Stimulated activated CD4-positive, alpha-beta T cell treated with anti-CD3 and anti-CD28 coated beads, Interleukin-1b, Interleukin-23, amount 100 ng/mL, for 1 hour (primary cell): ENCODE measurements at places on chromosomes 7 and 10.

DNA sequence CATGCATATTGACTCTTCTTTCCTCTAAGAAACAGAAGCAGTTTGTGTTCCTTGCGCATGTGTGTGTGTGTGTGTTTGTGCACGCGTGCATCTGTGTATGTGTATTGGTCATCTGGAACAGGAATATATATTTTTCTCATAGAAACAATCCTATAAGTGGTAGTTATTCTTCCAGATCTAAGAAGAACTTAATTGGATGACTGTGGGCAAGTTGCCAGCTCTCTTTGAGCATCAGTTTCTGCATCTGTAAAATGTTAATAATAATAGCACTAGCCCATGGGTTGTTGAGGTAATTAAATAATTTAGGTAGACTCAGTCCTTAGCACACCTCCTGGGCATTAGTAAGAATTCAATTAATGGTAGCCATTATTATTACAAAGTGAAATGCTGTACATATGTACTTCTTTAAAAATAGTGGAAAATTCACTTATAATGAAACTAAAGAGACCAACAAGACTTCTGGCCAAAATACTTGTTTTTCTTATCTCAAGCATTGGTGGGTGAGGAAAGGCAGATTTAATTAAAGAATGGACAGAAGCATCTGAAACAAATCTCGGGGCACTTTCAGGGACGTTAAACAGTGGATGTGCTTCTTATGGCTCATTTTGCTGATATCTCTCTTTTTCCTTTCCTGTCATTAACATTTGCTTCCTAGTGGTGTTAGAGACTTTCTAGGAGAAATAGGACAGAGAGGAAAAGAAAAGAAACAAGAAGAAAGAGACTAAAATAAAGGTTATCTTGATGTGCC lies 124.9 kb upstream of the HABP2 start:
- DNase-seq = no peak

DNA sequence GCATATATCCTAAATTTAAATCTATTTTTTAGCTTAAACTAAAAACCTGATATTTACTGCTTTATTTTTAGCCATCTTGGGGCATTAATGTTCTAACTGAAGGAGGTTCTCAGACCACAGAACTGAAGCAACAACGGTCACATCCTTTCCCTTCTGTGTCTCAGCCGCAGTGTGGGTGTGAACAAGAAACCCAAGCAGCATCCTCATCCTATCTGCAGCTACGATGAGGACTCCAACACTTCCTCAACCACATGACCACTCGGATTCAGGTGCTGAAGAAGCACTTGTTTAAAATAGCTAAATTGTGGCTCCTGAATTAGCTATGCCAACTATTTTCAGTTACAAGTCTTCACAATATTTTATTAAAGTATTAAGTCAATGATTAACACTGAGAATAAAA lies 5.3 kb downstream of the ESYT2 start:
- no peak for DNase-seq

- DNase-seq = no peak
Measured at GRCh38 chr7:31935124-31936054, 134.8 kb downstream of the PDE1C start.

- DNase-seq = no peak
Measured at GRCh38 chr7:12389089-12389700, 14.5 kb downstream of the VWDE start.

DNA sequence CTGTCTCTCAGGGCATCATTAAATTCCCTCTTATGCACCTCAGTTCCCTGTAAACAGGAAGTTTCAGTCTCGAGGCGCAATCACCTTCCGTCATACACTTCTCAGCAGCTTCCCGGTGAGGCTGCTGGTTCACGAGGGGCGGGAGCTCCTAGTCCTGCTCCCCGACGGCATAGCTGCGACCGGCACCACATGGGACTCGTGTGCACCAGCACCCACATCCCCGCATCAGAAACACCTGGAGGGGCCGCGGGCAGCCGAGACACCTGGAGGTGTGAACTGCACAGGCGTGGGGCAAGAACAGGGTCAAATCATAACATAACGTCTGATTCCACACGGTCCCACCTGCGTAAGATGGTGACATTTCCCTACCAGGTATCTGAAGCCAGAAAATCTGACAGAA lies 52.7 kb downstream of the DIP2C start:
- DNase-seq = no peak

- no peak for DNase-seq
Measured at GRCh38 chr7:138247568-138248333, 171.5 kb downstream of the AKR1D1 start.

GRCh38 chr10:59227136-59227673 lies 50.8 kb downstream of the PHYHIPL start:
- DNase-seq = no peak

DNA sequence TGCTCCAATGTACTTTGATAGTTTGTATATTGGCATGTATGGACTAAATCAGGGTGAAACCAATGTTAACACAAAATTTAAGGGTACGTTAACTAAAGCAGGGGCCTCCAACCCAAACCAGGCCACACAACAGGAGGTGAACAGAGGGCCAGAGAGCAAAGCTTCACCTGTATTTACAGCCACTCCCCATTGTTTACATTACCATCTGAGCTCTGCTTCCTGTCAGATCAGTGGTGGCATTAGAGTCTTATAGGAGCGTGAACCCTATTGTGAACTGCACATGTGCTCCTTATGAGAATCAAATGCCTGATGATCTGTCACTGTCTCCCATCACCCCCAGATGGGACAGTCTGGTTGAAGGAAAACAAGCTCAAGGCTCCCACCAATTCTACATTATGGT lies 62.0 kb upstream of the SCIN start:
- DNase-seq = no peak

DNA sequence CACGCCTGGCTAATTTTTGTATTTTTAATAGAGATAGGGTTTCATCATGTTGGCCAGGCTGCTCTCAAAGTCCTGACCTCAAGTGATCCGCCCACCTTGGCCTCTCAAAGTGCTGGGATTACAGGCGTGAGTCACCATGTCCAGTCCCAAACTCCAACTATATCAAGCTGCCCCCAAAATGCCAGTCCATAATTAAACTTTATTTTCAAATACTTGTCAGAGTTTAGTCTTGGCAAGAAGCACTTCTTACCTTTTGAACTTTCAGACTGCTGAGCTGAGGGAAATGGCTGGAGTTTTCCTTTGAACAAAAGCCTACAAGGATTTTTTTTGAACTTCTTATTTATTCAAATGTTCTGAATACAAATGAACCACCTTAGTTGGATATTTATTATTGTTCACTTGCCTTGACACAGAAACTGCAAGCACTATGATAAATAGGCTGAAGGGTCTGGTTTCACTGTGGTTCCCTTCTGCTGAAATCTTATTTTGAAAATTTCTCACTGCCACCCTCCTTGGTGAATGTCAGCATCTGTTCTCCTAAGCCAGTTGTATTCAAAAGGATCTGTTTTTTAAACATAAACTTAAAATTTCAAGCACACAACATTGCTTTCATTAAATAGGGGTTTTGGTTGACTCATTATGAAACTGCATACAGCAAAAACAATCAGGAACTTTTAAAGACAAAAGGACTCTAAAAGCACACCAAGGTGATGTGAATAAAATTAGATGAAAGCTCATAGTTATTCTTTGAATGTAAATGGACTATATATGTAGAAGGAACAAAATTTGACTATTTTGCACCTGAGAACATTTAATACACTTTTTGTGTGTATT lies 101.7 kb upstream of the SLC26A5 start:
- DNase-seq = no peak

DNA sequence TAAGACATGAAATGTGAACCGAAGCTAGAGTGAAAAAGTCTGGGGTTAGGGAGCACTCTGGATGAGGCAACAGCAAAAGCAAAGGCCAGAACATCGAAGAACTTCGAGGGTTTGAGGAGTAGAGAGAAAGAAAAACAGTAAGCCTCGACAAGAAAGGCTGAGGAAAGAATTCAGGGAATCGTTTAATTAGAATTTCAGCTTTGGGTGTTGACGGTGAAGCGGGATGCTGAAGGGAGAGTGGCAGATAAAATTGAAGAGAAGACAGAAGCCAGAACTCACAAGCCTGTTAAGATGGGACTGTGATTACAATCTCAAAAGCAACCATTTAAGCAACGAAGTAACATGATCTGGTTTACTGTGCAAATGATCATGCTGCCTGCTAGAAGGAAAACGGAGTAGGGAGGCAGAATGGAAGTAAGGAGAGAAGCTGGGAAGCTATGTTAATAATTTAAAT lies 2.1 kb downstream of the TRDMT1 start:
- no peak for DNase-seq

- no peak for DNase-seq
Measured at GRCh38 chr10:11638055-11638698, 26.7 kb upstream of the USP6NL start.

GRCh38 chr10:130479146-130479545 lies 343.0 kb downstream of the GLRX3 start:
- DNase-seq = no peak

DNA sequence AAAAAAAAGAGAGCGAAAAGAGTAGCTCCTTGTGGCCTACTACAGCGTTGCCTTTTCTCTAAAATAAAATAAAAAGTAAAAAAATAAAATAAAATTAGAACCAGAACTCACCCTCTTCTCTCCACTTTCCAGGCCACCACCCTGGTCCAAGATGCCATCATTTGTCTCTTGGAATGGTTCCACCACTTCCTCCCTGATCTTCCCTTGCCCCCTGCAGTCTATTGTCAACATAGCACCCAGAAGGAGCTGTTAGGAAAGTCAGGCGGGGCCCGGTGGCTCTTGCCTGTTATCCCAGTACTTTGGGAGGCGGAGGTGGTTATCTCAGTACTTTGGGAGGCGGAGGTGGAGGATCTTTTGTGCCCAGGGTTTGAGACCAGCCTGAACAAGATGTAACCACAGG lies 7.6 kb upstream of the GRID2IP start:
- DNase-seq = no peak

DNA sequence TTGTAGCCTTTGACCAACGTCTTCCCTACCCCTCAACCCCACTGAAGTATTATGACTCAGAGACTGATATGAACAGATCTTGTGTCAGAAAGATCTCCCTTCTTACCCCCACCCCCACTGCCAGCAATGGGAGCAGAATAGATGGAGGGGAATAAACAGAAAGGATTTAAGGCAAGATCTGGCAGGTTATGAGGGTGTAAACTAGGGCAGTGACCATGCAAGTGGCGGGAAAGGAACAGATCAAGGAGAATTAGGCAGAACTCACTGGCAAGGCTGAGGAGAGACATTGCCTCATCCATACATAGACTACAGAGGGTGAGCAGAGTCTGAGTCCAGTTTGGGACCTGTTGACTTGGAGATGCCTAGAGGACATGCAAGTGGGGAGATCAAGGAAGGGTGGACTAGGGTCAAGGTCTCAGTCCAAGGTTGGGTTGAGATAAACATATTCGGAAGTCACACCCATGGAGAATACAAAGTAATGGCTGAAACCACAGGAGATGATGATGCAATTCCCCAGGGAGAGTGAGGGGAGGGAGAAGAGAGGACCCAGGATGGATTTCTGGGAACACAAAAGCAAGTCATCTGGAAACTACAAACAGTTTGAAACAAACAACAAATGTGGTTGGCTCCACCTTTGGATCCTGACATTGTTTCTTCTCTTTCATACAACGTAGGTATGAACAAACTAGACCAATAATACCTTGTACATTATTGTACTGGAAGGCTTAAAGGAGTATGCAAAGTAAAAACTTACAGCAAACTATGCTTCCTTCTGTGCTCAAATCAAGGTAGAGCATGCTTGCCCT lies 44.9 kb upstream of the IL6 start:
- DNase-seq = no peak

DNA sequence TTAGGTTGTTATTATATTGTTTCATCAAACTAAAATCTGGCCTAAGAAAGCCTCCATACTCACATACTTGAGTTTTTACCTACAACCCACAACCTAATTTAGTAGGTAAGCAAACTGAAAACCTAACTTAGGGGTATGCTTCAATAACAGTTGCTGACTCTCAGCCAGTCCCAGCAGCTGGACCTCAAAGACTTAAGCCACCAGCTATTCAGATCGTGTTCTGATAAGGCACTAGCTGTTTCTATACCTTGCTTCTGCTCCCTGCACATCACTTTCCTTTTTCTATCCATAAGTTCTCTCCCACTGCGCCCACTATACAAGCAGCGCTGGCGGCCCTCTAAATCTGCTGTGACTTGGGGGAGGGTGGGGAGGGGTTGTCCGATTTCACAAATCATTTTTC lies 42.3 kb downstream of the SUGCT start:
- no peak for DNase-seq

GRCh38 chr10:90746829-90747228 lies 111.0 kb downstream of the HTR7 start:
- no peak for DNase-seq

- DNase-seq = no peak
Measured at GRCh38 chr10:83724471-83725241, 414.7 kb upstream of the GHITM start.

GRCh38 chr7:43362652-43363034 lies 220.3 kb upstream of the STK17A start:
- DNase-seq = no peak

GRCh38 chr7:44977304-44977958 lies 1.4 kb downstream of the MYO1G start:
- peak; percentile 41 for DNase-seq

DNA sequence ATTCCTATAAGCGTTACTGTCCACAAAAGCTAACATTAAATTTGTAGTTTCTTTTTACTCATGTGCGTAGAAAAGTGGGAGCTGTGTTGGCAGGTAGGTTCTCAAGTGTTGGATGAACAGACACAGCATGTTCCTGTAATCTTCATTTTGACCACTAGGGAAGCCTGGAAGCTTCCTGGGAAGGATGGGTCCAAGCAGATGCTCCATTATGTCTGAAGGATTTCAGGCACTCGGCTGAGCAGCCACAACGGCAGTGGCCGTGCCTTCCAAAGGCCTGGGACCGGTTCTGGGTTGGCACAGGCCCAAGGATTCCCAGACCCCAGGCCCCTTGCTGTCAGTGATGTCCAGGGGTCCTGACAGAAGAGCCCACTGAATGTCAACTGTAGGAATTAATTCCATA lies 386.3 kb downstream of the TNS3 start:
- no peak for DNase-seq

- no peak for DNase-seq
Measured at GRCh38 chr7:19020062-19020461, 97.4 kb downstream of the TWIST1 start.

DNA sequence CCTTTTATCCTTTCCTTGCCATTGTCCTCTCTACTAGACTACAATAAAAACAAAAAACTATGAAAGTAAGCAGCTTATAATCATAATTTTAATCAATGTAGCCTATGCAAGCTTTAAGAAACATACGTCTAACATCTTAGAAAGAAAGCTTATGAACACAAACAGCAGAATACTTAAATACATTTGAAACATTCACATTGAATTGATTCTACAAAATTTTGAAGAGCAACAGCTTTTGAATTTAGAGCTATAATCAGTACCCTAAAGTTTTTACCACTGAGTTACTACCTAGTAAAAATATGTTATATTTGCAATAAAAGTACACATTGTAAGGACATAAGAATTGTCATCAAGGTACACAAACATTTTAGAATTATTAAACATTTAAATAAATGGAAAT lies 7.2 kb downstream of the MEOX2 start:
- no peak for DNase-seq

DNA sequence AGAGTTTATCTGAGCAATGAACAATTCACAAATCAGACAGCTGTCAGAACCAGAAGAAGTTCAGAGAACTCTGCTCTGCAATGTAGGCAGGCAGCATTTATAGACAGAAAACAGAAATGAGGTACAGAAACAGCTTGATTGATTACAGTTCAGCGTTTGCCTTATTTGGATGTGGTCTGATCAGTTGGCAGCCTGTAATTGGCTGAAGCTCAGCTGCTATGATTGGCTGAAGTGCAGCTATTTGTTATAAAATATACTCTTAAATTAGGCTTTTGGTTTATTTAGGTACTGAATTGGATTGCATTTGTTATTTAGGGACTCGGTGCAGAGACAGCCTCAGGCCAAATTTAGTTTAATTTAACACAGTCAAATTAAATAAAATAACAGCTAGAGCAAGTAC lies 85.8 kb upstream of the JAZF1 start:
- DNase-seq = no peak
